Occipital lobe (tissue), 3 donors: ENCODE measurements at places on chromosomes 7 and 10.

DNA sequence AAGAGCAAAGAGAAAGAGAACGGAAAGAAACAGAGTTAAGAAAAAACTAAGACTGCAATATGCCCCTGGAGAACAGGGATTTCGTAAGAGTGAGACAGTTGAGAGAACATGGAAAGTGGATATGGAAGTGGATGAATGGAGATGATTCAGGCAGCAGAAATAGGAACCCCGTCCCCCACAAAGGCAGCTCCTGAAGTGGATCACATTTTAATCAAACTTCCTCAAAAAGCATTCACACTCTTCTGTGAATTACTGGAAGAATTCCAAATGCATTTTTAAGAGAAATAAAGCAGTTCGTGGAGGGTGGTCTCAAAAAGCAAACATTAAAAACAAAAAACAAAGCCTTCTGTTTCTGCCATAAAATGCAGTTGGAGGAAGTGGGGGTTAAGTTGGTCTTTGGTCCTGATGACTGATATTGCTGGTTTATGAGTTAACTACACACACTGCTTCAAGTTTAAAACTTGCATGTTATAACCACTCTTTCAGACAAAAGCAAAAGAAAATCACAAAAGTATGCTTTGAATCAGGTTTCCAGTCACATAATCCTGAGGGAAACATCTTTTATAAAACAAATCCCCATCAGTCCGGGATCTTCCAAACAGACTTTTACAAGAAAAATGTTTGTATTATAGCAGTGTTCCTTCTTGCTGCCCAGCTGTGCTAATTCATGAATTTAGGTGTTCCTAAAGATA lies 214.3 kb downstream of the FANK1 start:
- no peak for DNase-seq

DNA sequence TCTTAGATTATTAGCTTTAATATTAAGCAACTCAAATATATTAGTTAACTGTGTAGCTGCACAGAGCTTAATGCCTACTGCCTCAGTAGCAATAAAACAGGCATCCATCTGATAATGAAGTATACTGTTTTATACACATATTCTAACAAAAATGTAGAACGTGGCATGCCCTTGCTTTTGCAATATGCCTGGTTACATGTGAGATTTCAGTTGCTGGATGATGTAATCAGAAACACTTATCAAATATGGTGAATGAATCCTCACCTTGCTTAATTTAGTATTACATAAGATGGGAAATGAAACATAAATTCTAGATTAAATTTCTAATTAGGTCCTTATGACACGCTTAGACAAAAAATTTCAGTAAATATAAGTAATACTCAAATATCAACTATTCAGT lies 8.0 kb downstream of the DNAJC1 start:
- no peak for DNase-seq

- no peak for DNase-seq
Measured at GRCh38 chr7:34756691-34757090, 98.7 kb downstream of the NPSR1 start.

GRCh38 chr10:71975087-71975870 lies 11.1 kb downstream of the CHST3 start:
- peak; percentile 80 for DNase-seq
